ENCODE measurements at places on chromosomes 11 and 22.

GRCh38 chr22:30010789-30011405 is 69.4 kb upstream of the HORMAD2 start:
- DNase-seq, result no peak

- no peak for DNase-seq
Measured at GRCh38 chr11:127050186-127050585, 49.6 kb upstream of the KIRREL3 start.

- no peak for DNase-seq
Measured at GRCh38 chr11:11450744-11451362, 97.8 kb upstream of the CSNK2A3 start.

GRCh38 chr22:21074102-21074715 is 28.5 kb downstream of the LRRC74B start:
- DNase-seq, result no peak

DNA sequence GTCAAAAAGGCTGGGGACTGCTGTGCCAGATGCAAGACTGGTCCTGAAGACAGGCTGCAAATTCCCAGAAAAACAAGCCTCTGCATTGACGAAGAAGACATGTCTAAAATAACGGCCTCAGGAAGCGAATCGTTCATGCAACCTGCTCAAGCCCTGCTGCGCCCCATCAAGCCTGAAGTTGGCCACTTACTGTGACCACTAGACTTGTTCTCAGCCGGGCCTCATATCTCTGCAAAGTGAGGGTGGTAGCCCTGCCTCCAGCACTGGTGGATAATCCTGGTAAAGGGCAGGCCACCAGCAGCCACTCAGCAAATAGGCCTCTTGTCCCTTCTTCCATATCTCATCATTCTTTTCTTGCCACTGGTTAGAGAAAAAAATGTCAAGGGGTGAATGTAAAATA is 11.8 kb downstream of the LTO1 start:
- DNase-seq, result no peak

- DNase-seq, result no peak
Measured at GRCh38 chr11:69982690-69983570, 95.2 kb upstream of the ANO1 start.

DNA sequence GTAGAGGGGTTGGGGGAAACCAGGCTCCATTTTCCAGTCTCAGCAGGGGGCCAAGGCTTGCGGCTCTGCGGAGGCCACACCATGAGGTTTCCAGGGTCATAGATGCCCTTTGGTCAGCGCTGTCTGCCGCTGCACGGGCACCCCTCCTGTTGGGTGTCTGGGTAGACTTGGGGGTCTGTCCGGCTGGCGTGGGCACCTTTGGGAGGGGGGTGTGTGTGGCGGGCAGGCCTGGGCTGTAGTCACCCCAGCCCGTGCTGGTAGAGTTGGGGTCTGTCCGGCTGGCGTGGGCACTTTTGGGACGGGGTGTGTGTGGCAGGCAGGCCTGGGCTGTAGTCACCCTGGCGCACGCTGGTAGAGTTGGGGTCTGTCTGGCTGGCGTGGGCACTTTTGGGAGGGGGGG is 18.6 kb downstream of the LSP1 start:
- DNase-seq, result no peak

DNA sequence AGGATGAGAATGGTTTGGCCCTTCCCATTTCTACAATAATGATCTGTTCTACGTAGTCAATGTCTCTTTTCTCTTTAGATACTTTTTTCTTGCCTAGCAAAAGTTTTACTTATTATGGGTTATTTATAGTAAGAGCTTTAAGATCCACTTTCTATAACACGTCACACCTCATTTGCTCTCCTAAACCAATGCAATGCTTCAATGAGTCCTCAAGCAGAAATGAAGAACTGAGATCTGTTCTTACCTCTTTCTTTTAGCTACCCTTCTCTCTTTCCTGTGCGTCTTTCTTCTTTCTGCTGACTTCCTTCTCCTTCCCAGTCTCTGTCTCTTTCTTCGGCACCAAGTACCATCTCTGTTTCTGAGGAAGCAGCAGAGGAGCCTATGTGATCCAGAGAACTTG is 61.8 kb downstream of the SNX19 start:
- DNase-seq, result no peak

- DNase-seq, result no peak
Measured at GRCh38 chr11:2256293-2256913, 14.0 kb downstream of the ASCL2 start.

GRCh38 chr11:112042161-112042960 is 17.2 kb downstream of the DLAT start:
- DNase-seq, result no peak

DNA sequence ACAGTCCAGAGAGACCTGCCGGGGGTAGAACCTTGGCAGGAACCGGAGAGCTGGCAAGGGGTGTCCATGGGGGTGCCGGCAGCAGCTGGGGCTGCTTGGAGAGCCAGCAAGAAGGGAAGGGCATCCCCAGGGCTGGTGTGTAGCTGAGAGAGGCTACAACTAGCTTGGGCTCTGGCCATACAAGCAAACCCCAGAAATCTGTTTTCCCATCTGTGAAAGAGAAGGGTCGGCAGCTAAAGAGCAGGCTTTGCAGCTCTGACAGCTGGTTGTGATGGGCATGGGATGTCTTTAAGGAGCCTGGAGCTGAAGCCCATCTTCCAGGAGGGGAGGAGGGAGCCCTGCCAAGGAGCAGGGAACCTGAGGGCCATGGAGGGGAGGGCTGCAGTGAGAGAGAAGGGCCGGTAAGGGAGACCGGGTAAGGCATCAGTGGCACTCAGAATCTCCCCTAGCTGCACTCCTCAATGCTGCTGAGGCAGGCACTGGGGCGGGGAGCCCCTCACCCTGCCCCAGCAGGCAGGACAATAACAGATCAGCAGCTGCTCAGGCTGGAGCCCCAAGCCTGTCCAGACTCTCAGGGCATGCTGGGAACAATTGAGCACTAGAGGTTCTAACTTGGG is 3.9 kb downstream of the CHST1 start:
- no peak for DNase-seq

DNA sequence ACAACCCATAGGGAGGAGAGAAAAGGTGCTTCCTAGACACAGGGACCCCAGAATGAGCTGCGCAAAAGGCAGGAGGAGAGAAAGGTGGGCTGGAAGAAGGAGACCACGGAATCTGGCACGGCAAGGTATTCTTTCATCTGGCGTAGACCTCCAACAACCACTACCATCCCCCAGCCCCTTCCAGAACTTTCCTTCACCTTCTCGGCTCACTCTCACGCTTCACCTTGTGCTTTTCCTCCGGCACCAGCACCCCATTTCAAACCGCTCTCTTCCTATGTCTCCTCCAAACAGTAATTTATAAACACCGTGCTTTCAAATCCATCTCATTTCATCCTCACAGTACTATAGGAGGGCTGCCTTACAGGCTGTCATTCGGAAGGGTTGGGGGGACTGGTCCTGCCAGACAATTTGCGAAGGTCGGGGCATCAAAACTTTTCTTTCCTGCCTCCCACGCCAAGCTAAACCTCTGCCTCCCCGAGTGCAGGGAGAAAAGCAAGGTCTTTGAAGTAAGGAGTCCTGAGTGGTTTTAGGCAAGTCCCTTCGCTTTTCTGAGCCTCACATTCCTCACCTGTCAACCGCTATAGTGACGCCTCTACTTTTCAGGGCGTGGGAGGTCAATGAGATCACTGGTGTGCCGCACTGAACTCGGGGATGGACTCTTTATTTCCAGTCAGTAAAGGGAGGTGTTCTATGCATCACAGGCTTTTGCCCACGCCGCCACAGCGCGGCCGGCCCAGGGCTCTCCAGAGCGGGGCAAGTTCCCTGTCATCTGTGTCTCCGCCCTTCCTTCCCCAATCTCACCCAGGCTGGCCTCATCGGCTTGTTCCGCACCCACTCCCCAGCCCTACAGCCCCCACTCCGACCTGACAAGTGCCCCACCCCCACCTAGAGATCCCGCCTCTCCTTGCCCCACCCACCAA is 800 bp downstream of the KCTD21 start:
- peak; percentile 58 for DNase-seq

DNA sequence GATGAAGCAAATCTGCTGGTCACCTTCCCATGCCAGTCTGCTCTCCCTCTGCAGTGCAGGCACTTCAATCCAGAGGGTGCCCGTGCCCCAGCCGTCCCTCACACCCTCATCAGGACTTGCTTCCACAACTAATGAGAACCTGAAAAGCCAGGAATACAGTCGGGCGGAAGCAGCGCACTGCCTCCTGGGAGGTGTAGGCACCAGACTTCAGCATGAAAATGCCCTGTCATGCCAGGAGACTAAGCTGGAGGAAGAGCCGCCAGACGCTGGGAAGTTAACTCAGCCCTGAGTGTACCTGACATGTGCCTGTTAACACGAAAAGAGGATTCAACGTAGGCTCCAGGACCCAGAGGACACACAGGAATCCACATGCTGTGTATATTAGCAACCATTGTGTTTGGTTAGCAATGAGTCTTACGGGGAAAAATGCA is 40.1 kb upstream of the FLI1 start:
- DNase-seq, result no peak
